HCT116 (cell line): ENCODE measurements at places on chromosomes 12 and 14. TPM values are rescaled to one million over a fixed set of nuclear protein-coding genes. Genes with fewer than 3 reads are reported as not detected.

GRCh38 chr14:55579724-55580469, at the start of gene KTN1:
TSS of gene KTN1 (plus strand) at chr14:55580207. CDS start at chr14:55612049, 31,842 bp downstream.
- peak within 1 kb of the TSS; percentile 80 for H3K4me3 ChIP-seq
- H3K27me3 ChIP-seq, result no peaks in the 10 kb centered on the region
- DNase-seq, result peak; percentile 48
- peak within 1 kb of the TSS; percentile 87 for H3K27ac ChIP-seq

The GALNT16 gene
- total RNA-seq, result 0.32 TPM

GRCh38 chr12:97335115-97335514, 127.5 kb upstream of the RMST start:
- H3K36me3 ChIP-seq, result no peaks in the 10 kb centered on the region
- no peaks in the 10 kb centered on the region for H3K4me1 ChIP-seq
- no peak overlapping the region for H3K27ac ChIP-seq
- peaks cover 22% of the 10 kb centered on the region for H3K27me3 ChIP-seq
- no peak overlapping the region for H3K4me3 ChIP-seq

GRCh38 chr12:28882444-28882843, 266.6 kb upstream of the FAR2 start:
- H3K36me3 ChIP-seq, result no peaks in the 10 kb centered on the region
- H3K27ac ChIP-seq, result no peak overlapping the region
- no peaks in the 10 kb centered on the region for H3K27me3 ChIP-seq
- H3K4me3 ChIP-seq, result no peak overlapping the region
- DNase-seq, result no peak

The PPP1R3E gene
- total RNA-seq, result 5.6 TPM

GRCh38 chr14:38199076-38199475, 8.6 kb upstream of the SSTR1 start:
- no peak overlapping the region for H3K27ac ChIP-seq
- DNase-seq, result no peak
- H3K36me3 ChIP-seq, result no peaks in the 10 kb centered on the region
- no peaks in the 10 kb centered on the region for H3K4me1 ChIP-seq
- no peaks in the 10 kb centered on the region for H3K27me3 ChIP-seq

The FAM90A1 gene
- total RNA-seq, result 0.64 TPM

The KRT83 gene
- total RNA-seq, result not detected

The MYF6 gene
- total RNA-seq, result not detected

DNA sequence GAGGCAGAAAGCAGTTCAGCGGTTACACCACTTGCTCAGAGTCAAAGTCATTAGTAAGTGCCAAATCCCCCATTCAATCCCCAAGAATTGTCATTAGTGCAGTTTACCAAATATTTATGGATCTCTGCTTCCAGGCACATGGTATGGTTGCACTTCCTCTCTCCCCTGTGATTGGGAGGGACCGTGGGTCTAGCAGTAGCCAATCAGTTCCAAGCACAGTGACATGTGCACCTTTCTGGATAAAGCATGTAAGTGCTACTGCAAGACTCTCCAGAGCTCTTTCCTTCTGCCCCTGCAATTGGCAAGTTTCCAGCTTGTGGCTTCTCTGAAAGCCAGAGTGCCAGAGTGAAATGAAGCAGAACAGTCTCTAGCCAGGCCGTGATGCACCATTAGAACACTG, 85.3 kb upstream of the FLRT2 start:
- H3K27me3 ChIP-seq, result no peaks in the 10 kb centered on the region
- no peak for DNase-seq
- no peaks in the 10 kb centered on the region for H3K36me3 ChIP-seq
- H3K27ac ChIP-seq, result no peak overlapping the region
- no peak overlapping the region for H3K4me3 ChIP-seq
- no peaks in the 10 kb centered on the region for H3K4me1 ChIP-seq

- H3K36me3 ChIP-seq, result no peaks in the 10 kb centered on the region
- H3K4me1 ChIP-seq, result no peaks in the 10 kb centered on the region
- H3K27me3 ChIP-seq, result no peaks in the 10 kb centered on the region
- no peak overlapping the region for H3K4me3 ChIP-seq
- DNase-seq, result no peak
Measured at GRCh38 chr12:99916555-99916954, 68.2 kb downstream of the ANKS1B start.

DNA sequence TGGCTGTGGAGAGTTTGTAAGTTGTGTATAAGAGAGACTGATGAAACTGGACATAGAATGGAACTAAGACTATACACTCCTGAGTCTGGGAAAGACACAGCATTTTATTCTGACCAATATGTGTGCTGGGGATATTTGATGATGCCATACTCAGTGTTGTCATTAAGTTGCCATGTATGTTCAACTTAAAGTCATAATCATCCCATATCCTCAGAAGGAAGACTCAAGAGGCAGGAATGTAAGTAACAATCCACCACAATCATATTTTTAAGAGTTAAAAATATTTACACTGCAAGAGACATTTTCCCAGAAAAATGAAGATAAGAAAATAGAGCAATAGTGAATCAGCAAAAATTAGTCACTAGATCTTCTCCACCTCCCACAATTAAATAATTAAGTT, 120.1 kb downstream of the MDGA2 start:
- H3K4me3 ChIP-seq, result no peak overlapping the region
- no peak for DNase-seq
- H3K27ac ChIP-seq, result no peak overlapping the region
- no peaks in the 10 kb centered on the region for H3K36me3 ChIP-seq
- no peaks in the 10 kb centered on the region for H3K4me1 ChIP-seq

DNA sequence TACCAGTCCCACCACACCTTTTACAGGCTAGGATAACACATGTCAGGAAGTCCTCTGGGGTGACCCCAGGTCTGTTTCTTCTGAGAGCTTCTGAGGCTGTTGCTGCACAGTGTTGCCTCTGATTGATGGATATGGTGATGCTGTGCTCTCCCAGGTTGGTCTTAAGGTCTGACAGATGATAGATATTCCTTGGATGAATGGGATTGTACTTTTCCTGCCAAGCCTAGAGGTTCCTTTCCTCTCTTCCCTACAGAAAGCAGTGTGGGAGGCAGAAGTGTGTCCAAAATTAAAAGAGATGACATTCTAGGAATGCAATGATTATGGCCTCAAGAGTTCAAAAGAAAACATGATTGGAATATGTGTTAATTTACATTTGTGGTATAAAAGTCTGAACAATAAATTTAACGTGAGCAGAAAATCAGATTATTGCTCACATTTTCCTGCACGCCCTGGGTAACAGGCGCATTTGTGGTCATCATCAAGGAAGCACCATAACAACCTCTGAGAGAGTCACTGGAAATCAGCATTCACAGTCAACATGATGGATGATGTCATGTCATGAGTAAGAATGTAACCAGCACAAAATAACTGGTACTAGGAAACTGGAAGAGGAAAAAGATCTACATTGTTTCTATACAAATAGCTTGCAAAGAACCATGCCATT, 73.7 kb downstream of the BBS10 start:
- no peak overlapping the region for H3K4me3 ChIP-seq
- no peak overlapping the region for H3K27ac ChIP-seq
- H3K4me1 ChIP-seq, result no peaks in the 10 kb centered on the region
- H3K27me3 ChIP-seq, result no peaks in the 10 kb centered on the region
- DNase-seq, result no peak

- no peaks in the 10 kb centered on the region for H3K36me3 ChIP-seq
- no peak for DNase-seq
- no peaks in the 10 kb centered on the region for H3K4me1 ChIP-seq
- H3K27ac ChIP-seq, result no peak overlapping the region
- H3K27me3 ChIP-seq, result no peaks in the 10 kb centered on the region; the same call in 1 of the 2 replicates
Measured at GRCh38 chr14:72565149-72565559, 328.7 kb downstream of the DPF3 start.

GRCh38 chr12:57477710-57478681, 1.7 kb downstream of the ARHGAP9 start:
- no peak for DNase-seq
- H3K4me3 ChIP-seq, result no peak overlapping the region
- H3K27ac ChIP-seq, result no peak overlapping the region
- peaks cover 19% of the 10 kb centered on the region for H3K27me3 ChIP-seq
- no peaks in the 10 kb centered on the region for H3K36me3 ChIP-seq

- H3K4me3 ChIP-seq, result peak overlapping the region; percentile 99
- peak overlapping the region; percentile 97 for H3K27ac ChIP-seq
- DNase-seq, result peak; percentile 89
- H3K4me1 ChIP-seq, result peaks cover 67% of the 10 kb centered on the region
- H3K36me3 ChIP-seq, result peaks cover 27% of the 10 kb centered on the region; the same call in 1 of the 2 replicates
Measured at GRCh38 chr12:6963016-6963731, 7.3 kb downstream of the PHB2 start.

GRCh38 chr12:113994051-113994450, 27.9 kb upstream of the RBM19 start:
- H3K36me3 ChIP-seq, result no peaks in the 10 kb centered on the region
- H3K4me3 ChIP-seq, result no peak overlapping the region
- H3K27ac ChIP-seq, result no peak overlapping the region
- H3K27me3 ChIP-seq, result peaks cover 79% of the 10 kb centered on the region
- no peaks in the 10 kb centered on the region for H3K4me1 ChIP-seq

- no peaks in the 10 kb centered on the region for H3K4me1 ChIP-seq
- no peaks in the 10 kb centered on the region for H3K27me3 ChIP-seq
- peaks cover 82% of the 10 kb centered on the region for H3K36me3 ChIP-seq
- no peak overlapping the region for H3K27ac ChIP-seq
- no peak for DNase-seq
- no peak overlapping the region for H3K4me3 ChIP-seq
Measured at GRCh38 chr12:2803635-2804392, 8.7 kb upstream of the ITFG2 start.

GRCh38 chr14:91012045-91012444, 48.4 kb downstream of the RPS6KA5 start:
- no peaks in the 10 kb centered on the region for H3K4me1 ChIP-seq
- no peak overlapping the region for H3K27ac ChIP-seq
- H3K36me3 ChIP-seq, result no peaks in the 10 kb centered on the region
- DNase-seq, result no peak
- H3K4me3 ChIP-seq, result no peak overlapping the region

- DNase-seq, result no peak
- no peaks in the 10 kb centered on the region for H3K36me3 ChIP-seq
- H3K4me3 ChIP-seq, result no peak overlapping the region
- H3K4me1 ChIP-seq, result no peaks in the 10 kb centered on the region
Measured at GRCh38 chr14:73266317-73266716, 29.0 kb downstream of the PAPLN start.

GRCh38 chr14:21103411-21103709, 2.5 kb downstream of the TMEM253 start:
- H3K36me3 ChIP-seq, result no peaks in the 10 kb centered on the region
- H3K27ac ChIP-seq, result peak overlapping the region; percentile 95
- H3K4me3 ChIP-seq, result peak overlapping the region; percentile 69
- peaks cover 55% of the 10 kb centered on the region for H3K4me1 ChIP-seq

- no peak for DNase-seq
- no peak overlapping the region for H3K27ac ChIP-seq
- H3K36me3 ChIP-seq, result no peaks in the 10 kb centered on the region
- peaks cover 52% of the 10 kb centered on the region for H3K27me3 ChIP-seq
Measured at GRCh38 chr14:33709711-33710110, 241.2 kb downstream of the EGLN3 start.

The SLC10A1 gene
- total RNA-seq, result not detected

GRCh38 chr12:83113945-83114344, 427.2 kb downstream of the TMTC2 start:
- DNase-seq, result no peak
- no peaks in the 10 kb centered on the region for H3K36me3 ChIP-seq
- no peaks in the 10 kb centered on the region for H3K4me1 ChIP-seq
- H3K4me3 ChIP-seq, result no peak overlapping the region

DNA sequence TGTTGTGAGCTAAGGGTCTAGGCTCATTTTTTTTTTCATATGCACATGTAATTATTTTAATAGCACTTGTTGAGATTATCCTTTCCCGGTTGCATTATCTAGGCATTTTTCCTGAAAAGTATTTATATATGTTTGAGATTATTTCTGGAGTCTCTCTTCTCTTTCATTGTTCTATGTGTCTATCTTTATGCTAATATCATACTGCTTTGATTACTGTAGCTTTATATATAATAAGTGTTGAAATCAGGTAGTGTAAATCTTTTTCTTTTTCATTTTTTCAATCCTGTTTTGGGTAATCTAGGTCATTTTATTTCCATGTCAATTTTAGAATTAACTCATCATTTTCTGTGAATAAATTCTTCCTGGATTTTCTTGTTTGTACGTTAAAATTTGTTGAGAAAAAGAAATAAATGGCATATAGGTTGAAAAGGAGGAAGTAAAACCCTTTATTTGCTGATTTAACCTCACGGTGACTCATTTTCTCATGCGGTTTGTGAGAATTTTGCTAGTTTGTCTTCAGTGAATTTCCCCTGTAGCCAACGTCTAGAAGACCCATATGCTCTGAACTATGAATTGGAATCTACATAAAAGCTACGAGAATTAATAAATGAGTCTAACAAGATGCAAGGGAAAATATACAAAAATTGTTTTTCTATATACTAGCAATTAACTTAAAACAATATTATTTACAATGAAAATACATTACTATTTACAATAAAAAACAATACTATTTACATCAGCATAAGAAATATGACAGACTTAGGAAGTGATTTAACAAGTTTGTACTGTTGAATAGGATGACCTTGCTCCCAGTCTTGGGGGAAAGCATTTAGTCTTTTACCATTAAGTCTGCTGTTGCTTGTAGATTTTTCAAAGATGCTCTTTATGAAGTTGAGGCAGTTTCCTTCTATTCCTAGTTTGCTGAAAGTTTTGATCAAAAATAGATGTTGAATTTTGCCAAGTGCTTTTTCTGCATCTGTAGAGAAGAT, 105.0 kb downstream of the SNAPC1 start:
- no peaks in the 10 kb centered on the region for H3K27me3 ChIP-seq
- no peak overlapping the region for H3K4me3 ChIP-seq
- H3K36me3 ChIP-seq, result no peaks in the 10 kb centered on the region
- no peak overlapping the region for H3K27ac ChIP-seq
- no peaks in the 10 kb centered on the region for H3K4me1 ChIP-seq
- DNase-seq, result no peak

The CRIP2 gene
- total RNA-seq, result 31.1 TPM

The KRT71 gene
- total RNA-seq, result not detected

DNA sequence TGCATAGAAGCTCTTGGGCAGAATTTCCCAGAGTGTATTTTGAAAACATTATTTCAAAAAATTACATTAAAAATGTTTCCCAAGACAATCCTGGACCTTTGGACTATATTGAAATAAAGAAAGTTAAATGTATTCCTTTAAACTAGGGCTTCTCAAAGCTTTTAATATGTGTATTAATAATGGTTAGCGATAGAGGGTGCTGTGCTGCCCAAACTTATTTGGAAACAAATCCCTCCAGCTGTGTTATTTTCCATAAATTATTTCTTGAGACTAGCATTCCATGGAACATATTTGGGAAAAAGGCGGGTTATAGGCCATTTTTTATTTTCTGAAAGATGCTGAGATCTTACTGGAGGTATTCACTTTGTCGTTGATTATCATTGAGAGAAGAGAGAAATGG, 397.8 kb upstream of the MIS18BP1 start:
- no peaks in the 10 kb centered on the region for H3K36me3 ChIP-seq
- H3K27ac ChIP-seq, result no peak overlapping the region
- no peaks in the 10 kb centered on the region for H3K27me3 ChIP-seq
- DNase-seq, result no peak
- no peaks in the 10 kb centered on the region for H3K4me1 ChIP-seq

The APOLD1 gene
- 3.9 TPM for total RNA-seq

The HNF1A gene
- total RNA-seq, result not detected
